ENCODE measurements at places on chromosomes 2 and 18.

GRCh38 chr18:73485166-73485565, 617.4 kb upstream of the NETO1 start:
- no peak for DNase-seq

DNA sequence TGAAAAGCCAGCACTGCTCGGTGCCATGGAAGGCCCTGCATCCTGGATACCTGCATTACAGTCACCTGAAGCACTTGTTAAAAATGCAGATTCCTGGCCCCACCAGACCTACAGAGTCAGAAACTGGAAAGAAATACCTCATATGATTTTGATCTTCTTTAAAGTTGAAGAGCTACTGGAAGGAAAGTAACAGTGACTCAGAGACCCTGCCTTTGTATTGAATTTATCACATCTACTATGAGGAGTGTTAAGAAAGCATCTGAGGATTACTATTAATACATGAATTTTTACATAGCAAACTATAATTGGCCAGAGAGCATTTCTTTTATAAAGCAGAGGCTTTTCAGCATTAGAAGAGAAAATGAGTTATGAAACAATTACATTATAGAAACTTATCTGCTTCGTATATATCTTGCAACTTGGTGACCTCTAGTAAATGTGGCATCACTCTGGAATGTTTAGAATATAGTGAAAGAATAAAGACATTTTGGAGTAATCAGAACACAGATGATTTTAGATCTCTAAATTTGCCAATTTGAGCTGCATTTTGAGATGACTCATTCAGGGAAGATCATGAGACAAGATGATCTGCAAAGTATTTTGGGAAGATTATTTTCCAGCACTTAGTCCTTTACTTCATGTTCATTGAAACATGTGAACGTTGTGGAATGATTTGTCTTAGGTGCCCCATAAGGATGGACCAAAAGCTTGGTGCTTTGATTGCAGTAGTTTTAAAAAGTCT, 12.2 kb downstream of the PTPRM start:
- DNase-seq = no peak

GRCh38 chr18:44997174-44997573, 316.5 kb downstream of the SETBP1 start:
- no peak for DNase-seq

DNA sequence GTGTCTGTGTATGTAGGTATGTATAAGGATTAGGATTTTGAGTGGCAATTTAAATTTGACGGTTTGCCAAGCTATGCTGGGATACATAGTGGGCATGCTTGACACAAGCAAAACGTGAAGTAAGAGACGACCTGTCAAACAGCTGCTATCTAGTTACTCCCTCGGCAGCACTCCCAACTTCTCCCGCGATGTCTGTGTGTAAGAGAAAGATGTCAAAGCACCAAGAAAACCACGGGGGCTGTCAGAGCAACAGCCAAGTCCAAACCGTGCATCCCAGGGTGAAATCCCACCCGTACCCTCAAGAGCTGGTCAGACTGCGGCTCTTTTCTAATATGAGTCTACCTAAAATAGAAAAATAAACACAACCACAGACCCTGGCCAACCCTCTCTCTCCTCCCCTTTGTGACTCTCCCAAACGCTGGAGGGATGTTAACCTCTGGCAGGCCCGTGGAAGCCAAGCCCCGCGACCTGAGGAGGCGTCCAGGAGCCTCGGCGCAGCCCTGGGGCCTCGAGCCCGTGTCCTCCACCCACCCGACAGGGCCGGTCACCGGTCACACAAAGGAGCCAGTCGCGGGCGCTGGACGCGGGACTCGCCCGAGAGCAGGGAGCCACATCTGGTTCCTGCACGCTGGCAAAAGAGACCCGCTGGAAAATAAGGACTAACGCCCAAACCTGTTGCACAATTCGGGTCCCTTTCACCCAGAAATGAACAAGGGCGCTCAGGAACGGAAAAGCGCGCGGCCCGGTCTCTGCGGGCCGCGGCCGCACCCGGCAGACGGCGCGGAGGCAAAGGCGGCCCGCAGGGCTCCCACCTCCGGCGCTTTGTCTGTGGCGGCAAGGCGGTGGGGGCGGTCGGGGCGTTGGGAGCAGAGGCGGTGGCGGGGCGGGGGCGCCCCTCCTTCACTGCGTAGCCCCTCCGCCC, 925 bp downstream of the SESTD1 start:
- no peak for DNase-seq

DNA sequence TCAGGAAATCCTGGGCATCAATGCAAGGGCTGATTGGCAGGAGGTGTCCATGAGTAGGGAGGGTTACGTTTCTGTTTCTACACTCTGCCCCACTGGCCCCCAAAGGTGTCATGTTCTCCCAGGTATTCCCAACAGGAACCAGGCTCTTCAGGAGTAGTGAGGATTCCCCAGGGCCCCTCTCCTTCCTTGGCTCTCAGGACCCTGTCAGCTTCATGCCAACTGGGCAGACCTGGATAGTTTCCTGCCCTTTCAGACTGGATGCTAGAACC, 480.6 kb upstream of the HS6ST1 start:
- DNase-seq = no peak

GRCh38 chr2:217468042-217468830, 534.6 kb downstream of the TNS1 start:
- DNase-seq = no peak

GRCh38 chr2:26072925-26073768, 39.3 kb downstream of the RAB10 start:
- no peak for DNase-seq

GRCh38 chr2:50556934-50557575, 474.9 kb downstream of the NRXN1 start:
- no peak for DNase-seq

GRCh38 chr18:70256184-70256583, 32.7 kb upstream of the SOCS6 start:
- no peak for DNase-seq

DNA sequence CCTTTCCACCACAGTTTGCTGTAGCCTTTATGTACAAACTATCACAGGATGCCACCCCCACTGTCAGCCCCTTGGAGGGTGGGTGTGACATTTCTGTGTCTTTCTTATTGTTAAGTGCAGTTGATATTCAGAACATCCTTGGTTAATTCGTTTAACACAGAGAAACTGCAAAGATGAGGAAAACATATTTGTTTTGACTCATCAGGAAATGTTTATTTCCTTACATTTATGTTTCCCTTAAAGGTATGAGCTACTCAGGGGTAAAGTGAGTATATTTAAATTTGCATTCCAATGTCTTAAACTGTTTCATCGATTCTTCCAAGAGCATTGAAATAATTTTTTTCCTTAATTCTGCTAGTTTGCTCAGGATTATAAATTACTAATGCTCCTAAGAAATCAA, 243.4 kb downstream of the RDH14 start:
- no peak for DNase-seq

DNA sequence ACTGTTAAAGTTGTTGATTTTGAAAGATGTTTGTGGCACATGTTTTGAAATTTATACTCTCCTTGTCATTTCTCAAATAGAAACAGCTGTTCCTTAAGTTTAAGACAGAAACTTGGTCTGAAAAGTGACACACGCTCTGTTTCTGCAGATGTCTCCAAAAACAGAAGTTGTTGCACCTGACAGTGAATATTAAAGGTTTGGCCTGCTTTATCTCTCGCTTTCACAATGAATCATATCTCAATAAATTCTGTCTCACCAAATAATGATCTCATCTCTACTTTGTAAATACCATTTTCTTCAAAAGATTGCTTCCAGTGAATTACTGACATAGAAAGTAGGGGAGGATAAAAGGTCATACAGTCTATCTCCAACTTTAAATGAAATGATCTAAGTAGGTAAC, 294.9 kb upstream of the SYT4 start:
- no peak for DNase-seq

DNA sequence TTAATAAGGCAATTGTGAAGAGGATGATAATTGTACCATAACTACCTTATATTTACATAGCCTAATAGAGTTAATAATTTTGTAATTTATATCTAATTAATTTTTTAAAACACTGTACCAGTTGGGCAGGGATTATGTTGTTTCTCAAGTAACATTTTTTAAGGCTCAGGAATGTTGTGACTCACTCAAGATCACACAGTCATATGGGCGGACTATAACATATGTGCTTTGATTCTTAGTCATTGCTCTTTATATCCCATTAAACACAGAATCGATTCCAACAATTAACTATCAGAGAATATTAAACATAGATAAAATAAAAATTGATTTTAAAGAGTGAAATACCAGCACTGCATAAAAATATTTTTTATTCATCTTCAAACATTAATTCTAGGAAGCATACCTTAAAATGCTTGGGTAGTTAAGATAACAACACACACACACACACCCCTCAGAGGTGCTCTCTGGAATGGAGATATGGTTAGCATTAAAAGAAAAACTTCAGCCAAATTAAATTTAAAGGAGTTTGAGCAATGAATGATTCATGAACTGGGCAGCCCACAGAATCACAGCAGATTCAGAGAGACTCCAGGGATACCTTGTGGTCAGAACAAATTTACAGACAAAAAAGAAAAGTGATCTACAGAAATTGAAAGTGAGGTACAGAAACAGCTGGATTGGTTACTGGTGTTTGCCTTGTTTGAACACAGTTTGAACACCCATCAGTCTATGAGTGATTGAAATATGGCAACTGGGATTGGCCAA, 869.4 kb upstream of the ID2 start:
- no peak for DNase-seq
